ENCODE measurements at places on chromosomes 7 and 10.

- DNase-seq: no peak
Measured at GRCh38 chr7:79180533-79180932, 272.9 kb downstream of the MAGI2 start.

DNA sequence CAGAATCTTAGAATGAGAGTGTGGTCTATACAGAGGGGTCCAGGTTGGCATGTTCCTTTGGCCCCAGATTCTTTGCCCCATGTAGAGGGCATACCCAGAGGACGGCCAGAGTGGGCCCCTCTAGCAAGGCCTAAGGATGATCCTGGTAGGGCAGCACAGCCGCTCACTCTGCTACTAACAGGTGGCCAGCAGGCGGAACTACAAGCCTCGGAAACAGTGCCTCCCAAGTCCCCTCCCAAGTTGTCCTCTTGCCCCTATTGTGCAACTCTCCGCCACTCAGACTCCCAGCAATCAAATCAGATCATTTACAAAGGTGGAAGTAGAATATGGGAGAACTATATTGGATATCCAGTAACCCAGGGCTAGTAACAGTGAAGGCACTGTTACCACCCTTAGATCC lies 107.4 kb downstream of the STRA8 start:
- DNase-seq: no peak

DNA sequence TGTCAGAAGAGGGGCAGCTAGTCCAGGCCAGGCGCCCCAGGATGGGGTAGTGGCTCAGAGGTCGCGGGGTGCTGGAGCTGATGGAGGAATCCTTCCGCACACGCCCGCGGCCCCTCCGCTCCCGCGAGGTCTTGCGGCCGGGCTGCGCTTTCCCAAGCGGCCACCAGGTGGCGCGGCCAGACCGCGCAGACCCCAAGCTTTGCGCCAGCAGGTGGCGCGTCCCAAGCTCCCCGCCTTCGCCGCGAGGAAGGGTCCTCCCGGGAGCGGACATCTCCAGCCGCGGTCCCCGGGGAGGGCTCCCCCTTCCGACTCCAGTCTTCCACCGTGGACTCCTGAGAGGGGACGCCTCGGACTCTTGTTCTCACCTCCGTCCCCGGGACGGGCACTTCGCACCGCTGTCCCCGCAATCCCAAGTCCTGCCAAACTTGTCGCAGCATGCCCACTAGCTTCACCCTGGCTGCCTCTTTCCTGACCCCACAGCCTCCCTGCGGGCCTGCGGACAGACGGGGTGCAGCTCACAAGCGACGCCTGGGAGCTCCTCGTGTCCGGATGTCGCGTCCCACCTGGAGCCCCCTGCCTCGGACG lies 19.4 kb downstream of the KCNK18 start:
- peak; percentile 89 for DNase-seq

- no peak for DNase-seq
Measured at GRCh38 chr10:60989400-60989876, 45.5 kb upstream of the RHOBTB1 start.

DNA sequence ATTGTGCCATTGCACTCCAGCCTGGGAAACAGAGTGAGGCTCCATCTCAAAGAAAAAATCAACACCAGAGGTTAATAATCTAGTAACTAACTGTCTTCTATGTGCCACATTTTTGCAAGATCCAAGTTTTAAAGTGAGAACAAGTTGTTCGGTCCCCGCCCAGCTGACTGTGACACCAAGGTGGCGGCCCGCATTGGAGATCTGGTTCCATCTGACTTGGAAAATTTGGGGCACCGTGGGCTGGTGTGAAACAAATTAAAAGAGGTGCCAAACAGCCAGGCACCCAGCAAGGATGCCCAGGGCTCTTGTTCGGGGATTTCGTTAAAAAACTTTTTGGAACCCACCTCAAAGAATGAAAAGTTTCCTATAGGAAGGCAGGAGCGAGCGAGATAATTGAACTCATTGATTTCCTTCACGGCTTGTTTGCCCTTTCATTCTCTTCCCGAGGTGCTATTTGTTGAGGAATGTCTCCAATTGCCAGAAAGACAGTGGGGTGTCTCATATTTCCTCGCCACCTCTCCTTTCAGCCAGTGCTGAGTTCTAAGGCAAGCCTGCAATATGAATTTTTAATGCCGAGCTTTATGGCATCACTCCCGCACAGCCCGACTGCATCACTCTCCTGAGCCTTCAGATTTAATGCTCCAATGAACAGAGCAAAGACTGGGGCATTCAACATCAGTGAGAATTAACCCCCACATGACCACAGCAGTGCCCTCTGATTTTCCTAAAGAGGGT lies 156.9 kb upstream of the SH2B2 start:
- DNase-seq: no peak

- no peak for DNase-seq
Measured at GRCh38 chr7:4774658-4775249, 669 bp upstream of the AP5Z1 start.

GRCh38 chr7:90916319-90916718 lies 320.2 kb downstream of the CDK14 start:
- DNase-seq: no peak

GRCh38 chr7:46524350-46524749 lies 603.3 kb upstream of the IGFBP3 start:
- DNase-seq: no peak

DNA sequence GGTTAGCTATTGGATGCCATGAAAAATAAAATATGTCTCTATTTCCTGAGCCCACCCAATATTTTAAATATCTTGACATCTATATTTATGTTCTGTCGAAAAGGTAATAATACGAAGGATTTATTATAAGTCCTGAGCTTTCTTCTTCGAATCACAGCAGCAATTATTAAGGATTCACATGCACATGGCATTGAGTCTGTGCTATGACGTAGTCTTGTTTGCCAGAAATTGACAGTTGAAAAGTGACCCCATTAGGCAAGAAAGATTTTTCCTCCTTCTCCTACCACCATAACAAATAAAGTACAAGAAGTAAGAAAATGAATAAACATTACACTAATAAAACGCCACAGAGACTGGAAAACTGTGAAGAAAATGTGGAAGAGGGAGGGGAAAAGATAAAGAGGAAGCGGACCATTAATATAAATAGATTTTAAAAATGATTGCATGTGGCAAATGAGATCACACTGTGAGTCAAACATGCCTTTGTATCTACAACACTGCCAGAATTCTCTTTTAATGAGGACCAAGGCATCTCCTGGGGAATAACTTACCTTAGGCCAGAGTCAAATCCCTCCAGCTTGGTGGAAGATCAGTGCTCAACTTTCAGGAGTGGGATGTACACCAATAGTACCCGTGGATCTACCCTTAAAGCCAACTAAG lies 21.6 kb downstream of the FZD1 start:
- DNase-seq: no peak

- no peak for DNase-seq
Measured at GRCh38 chr10:90204956-90205314, 503.5 kb downstream of the KIF20B start.

GRCh38 chr7:78529392-78529791 lies 730.8 kb downstream of the PHTF2 start:
- no peak for DNase-seq

DNA sequence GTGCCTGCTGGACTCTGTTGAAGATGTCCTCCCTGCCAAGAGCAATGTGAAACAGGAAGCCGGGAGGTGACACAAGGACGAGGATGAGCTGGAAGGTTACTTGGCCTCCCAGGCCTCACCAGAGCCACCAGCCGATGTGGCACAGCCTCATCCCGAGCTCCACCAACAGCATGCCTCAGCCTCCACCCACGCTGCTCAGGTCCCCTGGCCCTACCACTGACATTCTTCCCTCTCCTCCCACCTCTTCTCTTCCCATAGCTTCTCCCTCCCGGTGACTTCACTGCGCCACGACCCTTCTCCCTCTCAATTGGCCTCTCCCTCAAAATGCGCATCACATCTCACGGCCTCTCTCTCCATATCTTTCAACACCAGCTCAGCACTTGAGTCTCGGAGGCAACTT lies 249.9 kb downstream of the SKAP2 start:
- DNase-seq: no peak

GRCh38 chr10:19892270-19892669 lies 76.0 kb downstream of the PLXDC2 start:
- no peak for DNase-seq

All from ecto neural progenitor cell (in vitro differentiated cells).